ENCODE measurements at places on chromosomes 11 and 22. TPM values are rescaled to one million over a fixed set of nuclear protein-coding genes. Genes with fewer than 3 reads are reported as not detected.

The SBF2 gene
- polyA plus RNA-seq = 17.4 TPM

The CD44 gene
- 13.3 TPM for polyA plus RNA-seq

The CARNS1 gene
- polyA plus RNA-seq = not detected

The GVQW3 gene
- 5.4 TPM for polyA plus RNA-seq

The NRXN2 gene
- 8.9 TPM for polyA plus RNA-seq

The MS4A6E gene
- polyA plus RNA-seq = not detected

The ARHGEF17 gene
- polyA plus RNA-seq = 0.67 TPM

DNA sequence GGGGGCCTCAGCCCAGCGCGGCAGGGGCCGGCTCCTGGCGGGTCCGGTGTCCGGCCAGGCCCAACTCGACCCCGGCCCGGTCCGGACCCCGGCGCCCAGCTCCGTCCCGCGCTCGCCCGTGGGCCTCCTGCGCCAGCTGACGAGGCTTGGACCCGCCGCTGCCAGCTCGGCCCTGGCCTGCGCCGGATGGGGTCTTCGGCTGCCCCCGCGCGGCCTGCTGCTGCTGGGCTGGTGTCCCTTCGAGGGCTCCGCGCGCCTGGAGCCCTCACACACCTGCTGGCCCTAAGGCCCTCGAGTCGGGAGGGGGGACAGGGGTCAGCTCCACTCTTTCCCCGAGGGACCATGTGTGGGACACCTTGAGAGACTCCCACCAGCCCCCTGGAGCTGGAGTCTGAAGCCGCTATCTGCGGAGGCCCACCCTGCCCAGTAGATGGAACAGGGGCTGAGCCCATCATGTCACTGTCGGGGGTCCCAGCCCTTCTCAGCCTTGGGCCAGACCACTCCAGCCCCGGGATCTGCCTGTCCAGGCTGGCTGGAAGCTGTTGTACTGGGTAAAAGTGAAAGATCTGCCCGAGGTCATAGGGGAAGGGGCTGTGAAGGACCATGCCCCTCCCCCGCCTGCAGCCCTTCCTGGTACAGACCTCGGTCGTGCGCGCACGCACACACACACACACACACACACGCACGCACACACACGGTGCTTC lies 768 bp upstream of the CDKN1C start:
- H3K27me3 ChIP-seq = peaks cover 2% of the 10 kb centered on the region
- peak overlapping the region; percentile 13 for H3K4me3 ChIP-seq
- H3K4me1 ChIP-seq = peaks cover 35% of the 10 kb centered on the region
- peak overlapping the region; percentile 36 for H3K27ac ChIP-seq
- H3K36me3 ChIP-seq = no peaks in the 10 kb centered on the region

DNA sequence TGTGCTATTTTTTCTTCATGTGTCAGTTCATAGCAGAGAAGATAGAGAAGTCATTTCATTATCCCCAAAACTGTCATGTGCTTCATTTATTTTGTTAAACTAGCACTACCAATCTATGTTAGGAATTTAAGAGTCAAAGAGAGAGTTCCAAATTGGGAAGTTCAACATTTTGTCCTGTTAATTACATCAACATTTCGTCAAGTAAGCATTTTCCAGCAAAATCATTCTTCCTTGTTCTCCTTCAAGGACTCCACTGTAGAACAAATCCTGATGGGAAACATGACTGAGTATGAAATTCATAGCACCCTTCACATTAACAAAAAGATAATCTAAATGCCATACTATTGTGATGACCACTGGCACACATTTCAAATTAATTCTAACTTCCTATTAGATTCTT lies 59.1 kb downstream of the PACSIN2 start:
- no peak overlapping the region for H3K4me3 ChIP-seq
- peaks cover 7% of the 10 kb centered on the region for H3K4me1 ChIP-seq
- no peak overlapping the region for H3K27ac ChIP-seq

DNA sequence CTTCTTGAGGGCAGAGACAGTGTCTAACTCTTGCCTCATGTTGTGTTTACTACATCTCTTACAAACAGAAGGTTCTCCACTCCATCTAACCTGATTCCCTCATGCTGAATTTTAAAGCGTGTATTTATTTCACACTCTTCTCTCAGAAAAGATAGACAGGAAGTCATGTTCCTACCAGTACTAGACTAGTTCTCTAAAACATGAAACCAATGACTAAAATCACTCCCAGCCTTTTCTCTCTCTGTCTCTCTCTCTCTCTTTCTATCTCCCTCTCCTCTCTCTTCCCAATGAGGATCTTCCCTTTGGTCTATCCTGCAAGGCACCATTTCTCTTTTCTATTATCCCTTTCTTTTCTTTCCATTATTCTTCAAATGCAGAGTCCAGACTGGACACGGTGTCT lies 391.9 kb upstream of the CADM1 start:
- H3K27ac ChIP-seq = no peak overlapping the region
- peaks cover 2% of the 10 kb centered on the region for H3K27me3 ChIP-seq
- no peaks in the 10 kb centered on the region for H3K36me3 ChIP-seq
- no peak overlapping the region for H3K4me3 ChIP-seq
- no peaks in the 10 kb centered on the region for H3K4me1 ChIP-seq
- DNase-seq = no peak

DNA sequence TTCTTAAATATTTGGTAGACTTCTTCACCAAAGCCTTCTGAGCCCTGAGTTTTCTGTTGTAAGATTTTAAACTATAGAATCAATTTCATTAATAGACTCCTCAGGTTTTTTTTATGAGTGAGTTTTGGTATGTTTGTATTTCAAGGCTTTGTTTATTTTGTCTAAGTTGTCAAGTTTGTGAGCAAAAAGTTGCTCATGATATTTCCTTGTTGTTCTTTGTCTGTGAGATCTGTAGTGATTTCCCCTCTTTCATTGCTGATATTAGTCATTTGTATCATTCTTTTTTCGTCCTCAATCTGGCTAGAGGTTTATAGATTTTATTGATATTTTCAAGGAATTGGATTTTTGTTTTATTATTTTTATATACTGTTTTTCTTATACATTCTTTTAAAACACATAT lies 121.0 kb downstream of the MORC2 start:
- no peak for DNase-seq
- H3K27me3 ChIP-seq = no peaks in the 10 kb centered on the region
- no peak overlapping the region for H3K27ac ChIP-seq
- H3K4me3 ChIP-seq = no peak overlapping the region

- no peak overlapping the region for H3K27ac ChIP-seq
- H3K4me3 ChIP-seq = no peak overlapping the region
- no peaks in the 10 kb centered on the region for H3K27me3 ChIP-seq
- DNase-seq = no peak
- H3K4me1 ChIP-seq = no peaks in the 10 kb centered on the region
These were observed 95.9 kb downstream of the ARHGAP8 start for GRCh38 chr22:44848296-44848741.

- no peaks in the 10 kb centered on the region for H3K4me1 ChIP-seq
- no peak overlapping the region for H3K4me3 ChIP-seq
- H3K27ac ChIP-seq = no peak overlapping the region
- no peak for DNase-seq
- peaks cover 43% of the 10 kb centered on the region for H3K36me3 ChIP-seq
These were observed 20.1 kb downstream of the PRDM11 start for GRCh38 chr11:45166604-45166897.

- H3K36me3 ChIP-seq = no peaks in the 10 kb centered on the region
- DNase-seq = no peak
- H3K4me1 ChIP-seq = no peaks in the 10 kb centered on the region
- H3K27ac ChIP-seq = no peak overlapping the region
These were observed 233.1 kb downstream of the CSNK2A3 start for GRCh38 chr11:11119917-11120316.

GRCh38 chr11:14041565-14041964 lies 79.0 kb downstream of the SPON1 start:
- peaks cover 5% of the 10 kb centered on the region for H3K4me1 ChIP-seq
- H3K27ac ChIP-seq = no peak overlapping the region
- H3K27me3 ChIP-seq = no peaks in the 10 kb centered on the region
- no peaks in the 10 kb centered on the region for H3K36me3 ChIP-seq
- no peak overlapping the region for H3K4me3 ChIP-seq
- DNase-seq = no peak

DNA sequence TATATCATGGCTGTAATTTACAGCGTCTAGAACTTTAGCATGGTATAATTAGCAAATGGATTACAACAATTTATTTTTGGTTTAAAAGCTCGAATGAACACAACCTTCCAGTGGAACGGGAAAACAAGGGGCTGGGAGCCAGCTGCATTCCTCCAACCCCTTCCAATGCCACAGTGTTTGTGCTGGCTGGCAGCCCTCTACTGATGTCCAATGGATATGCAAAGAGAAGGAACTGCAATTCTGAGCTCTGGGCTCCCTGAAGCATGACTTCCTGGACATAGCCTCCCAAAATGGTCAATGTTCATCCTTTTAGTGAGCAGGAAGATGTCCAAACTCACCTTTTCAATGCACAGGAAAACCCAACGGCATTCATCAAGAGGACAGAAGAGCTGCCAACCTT lies 288.3 kb downstream of the TENM4 start:
- H3K4me3 ChIP-seq = no peak overlapping the region
- no peaks in the 10 kb centered on the region for H3K36me3 ChIP-seq
- no peaks in the 10 kb centered on the region for H3K4me1 ChIP-seq
- no peak for DNase-seq

- peak overlapping the region; percentile 57 for H3K27ac ChIP-seq
- peaks cover 17% of the 10 kb centered on the region for H3K36me3 ChIP-seq
- DNase-seq = peak; percentile 61
- H3K27me3 ChIP-seq = no peaks in the 10 kb centered on the region
These were observed 6.0 kb upstream of the MAPK11 start for GRCh38 chr22:50276143-50276542.

- H3K36me3 ChIP-seq = no peaks in the 10 kb centered on the region
- H3K27ac ChIP-seq = peak overlapping the region; percentile 52
- peaks cover 4% of the 10 kb centered on the region for H3K4me1 ChIP-seq
- no peak overlapping the region for H3K4me3 ChIP-seq
These were observed 67.7 kb downstream of the BCL2L13 start for GRCh38 chr22:17705951-17706900.

DNA sequence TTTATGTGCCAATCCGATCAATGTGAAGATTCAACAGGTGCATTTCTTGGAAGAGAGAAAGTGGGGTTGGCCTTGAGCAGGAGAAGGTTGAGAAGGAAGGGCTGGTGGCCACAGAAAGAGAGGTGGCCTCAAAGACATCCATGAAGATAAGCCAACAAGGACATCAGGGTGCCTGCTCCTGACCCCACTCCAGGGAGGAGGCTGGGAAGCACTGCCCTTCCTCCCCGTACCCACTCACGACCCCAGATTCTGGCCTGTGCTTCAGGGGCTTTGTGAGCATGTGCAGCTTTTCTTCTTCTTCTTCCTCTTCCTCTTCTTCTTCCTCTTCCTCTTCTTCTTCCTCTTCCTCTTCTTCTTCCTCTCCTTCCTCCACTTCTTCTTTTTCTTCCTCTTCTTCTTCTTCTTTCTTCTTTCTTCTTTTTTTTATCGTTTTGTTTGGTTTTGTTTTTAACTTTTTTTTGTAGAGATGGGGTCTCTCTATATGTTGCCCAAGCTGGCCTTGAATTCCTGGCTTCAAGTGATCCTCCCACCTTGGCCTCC lies 30.3 kb downstream of the DKK3 start:
- peaks cover 3% of the 10 kb centered on the region for H3K4me1 ChIP-seq
- no peaks in the 10 kb centered on the region for H3K27me3 ChIP-seq
- no peaks in the 10 kb centered on the region for H3K36me3 ChIP-seq
- no peak for DNase-seq
- no peak overlapping the region for H3K4me3 ChIP-seq

- no peaks in the 10 kb centered on the region for H3K4me1 ChIP-seq
- no peaks in the 10 kb centered on the region for H3K27me3 ChIP-seq
- H3K27ac ChIP-seq = no peak overlapping the region
- no peak for DNase-seq
- H3K4me3 ChIP-seq = no peak overlapping the region
These were observed 37.1 kb upstream of the TLCD5 start for GRCh38 chr11:120288021-120288420.

GRCh38 chr22:37345863-37346504 lies 63.7 kb downstream of the CYTH4 start:
- no peaks in the 10 kb centered on the region for H3K27me3 ChIP-seq
- no peak overlapping the region for H3K4me3 ChIP-seq
- H3K4me1 ChIP-seq = peaks cover 12% of the 10 kb centered on the region
- H3K36me3 ChIP-seq = no peaks in the 10 kb centered on the region
- H3K27ac ChIP-seq = no peak overlapping the region

GRCh38 chr11:17208257-17208999 lies 642 bp upstream of the PIK3C2A start:
- peaks cover 2% of the 10 kb centered on the region for H3K4me1 ChIP-seq
- H3K36me3 ChIP-seq = no peaks in the 10 kb centered on the region
- peak overlapping the region; percentile 68 for H3K4me3 ChIP-seq

GRCh38 chr11:12784987-12785386 lies 110.8 kb downstream of the TEAD1 start:
- H3K27ac ChIP-seq = no peak overlapping the region
- DNase-seq = no peak
- H3K36me3 ChIP-seq = no peaks in the 10 kb centered on the region

DNA sequence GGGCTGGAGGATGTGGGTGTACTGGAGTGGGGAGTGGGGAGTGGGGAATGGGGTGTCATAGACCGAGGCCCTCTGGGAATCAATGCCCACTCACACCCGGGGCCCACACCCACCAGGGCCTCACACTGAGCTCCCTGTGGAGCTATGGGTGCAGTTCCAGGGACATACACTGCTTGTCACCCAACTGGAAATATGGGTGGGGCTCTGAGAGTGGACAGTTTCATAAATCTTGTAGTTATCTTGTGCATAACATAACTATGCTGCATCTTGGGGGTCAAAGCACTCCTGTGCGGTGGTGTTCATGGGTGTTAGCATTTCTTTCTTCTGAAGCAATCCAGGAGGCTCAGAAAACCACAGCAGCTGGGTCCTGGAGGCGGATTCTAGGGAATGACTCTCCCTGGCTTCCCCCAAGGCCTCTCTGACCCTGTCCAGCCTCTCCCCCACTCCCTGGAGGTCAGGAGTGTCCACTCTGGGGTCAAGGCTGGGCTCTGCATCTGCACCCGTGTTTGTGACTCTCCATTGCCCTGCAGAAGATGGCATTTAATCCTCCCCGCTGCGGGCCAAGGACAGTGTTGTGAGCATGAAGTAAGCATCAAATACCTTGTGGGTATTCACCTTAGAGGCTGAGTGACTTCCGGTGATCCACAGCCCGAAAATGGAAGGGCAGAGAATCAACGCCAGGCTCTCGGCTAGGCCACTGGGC lies 172.5 kb downstream of the CTTN start:
- no peak for DNase-seq
- no peak overlapping the region for H3K4me3 ChIP-seq
- H3K27me3 ChIP-seq = no peaks in the 10 kb centered on the region
- H3K4me1 ChIP-seq = peaks cover 13% of the 10 kb centered on the region

Measured in small intestine (tissue), 16 donors.